Stimulated activated CD8-positive, alpha-beta memory T cell treated with anti-CD3 and anti-CD28 coated beads, Interleukin-15, amount 100 ng/mL, for 48 hours (primary cell): ENCODE measurements at places on chromosomes 5 and 9.

- DNase-seq = no peak
These were observed 24.2 kb downstream of the C9orf50 start for GRCh38 chr9:129596541-129597331.

DNA sequence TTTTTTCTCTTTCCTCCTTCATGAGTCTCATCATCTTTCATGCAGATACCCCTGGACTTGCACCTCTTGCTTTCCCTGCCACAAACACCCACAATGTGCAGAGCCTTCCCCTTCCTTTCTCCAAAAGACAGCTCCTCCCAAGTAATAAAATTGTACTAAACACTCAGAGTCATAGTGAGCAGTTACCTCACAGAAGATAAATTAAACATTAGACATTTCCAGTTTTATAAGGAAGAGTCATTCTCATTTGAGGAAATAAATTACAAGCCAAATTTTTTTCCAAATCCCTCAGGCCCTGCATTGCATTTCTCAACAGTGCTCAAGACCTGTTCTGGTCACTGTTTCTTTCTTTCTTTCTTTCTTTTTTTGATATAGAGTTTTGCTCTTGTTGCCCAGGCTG, 131.5 kb downstream of the ATPSCKMT start:
- no peak for DNase-seq

- DNase-seq = no peak
These were observed 43.5 kb upstream of the MPDZ start for GRCh38 chr9:13322828-13323550.

DNA sequence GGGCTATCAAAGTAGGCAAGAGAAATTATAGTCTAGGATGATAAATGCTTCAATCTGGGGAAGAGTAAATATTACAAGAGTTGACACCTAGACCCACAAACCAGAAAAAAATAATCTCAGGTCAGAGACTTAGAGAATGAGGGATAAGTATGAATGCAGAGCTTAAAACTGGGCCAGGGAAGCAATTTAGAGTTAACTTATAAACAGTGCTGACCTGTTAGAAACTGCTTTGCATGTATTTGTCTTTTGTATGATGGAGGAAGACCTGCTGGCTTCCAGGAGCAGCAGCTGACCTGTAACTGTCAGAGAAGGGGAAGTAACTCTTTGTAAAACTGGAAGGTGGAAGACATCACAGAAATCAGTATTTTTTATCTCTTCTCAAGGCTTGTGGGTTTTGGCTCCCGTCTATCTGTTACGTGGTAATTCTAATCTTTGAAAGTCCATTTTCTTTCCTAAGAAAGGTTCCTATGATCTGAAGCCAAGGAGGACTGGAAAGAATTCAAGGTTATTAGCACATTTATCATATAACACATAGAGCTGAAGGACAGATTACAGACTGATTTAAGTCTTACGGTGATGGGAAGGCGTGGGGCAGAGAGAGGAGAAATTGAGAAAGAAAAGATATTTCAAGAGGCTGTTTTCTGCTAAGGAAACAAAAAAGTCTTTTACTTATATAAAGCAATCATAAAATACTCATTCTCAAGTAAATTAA, 114.7 kb upstream of the ADAMTS19 start:
- DNase-seq = no peak

- no peak for DNase-seq
These were observed 2.8 kb upstream of the IL3 start for GRCh38 chr5:132057498-132058255.

DNA sequence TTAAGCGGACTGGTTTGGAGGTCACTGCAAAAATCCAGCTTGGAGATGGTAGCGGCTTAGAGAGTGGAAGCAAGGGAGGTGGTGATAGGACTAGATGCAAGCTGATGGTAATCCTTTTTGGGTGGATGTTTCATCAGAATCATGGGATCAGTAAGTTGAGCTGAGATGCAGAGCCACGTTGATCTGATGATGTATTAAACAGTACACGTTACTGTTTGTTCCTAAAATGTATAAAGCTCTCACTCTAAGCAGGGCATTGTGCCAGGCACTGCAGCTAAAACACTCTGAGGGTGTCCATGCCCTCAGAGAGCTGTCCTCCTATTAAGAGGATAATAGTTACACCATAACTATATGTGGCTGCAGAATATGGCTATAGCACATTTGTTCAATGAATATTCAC, 93.1 kb downstream of the JAKMIP2 start:
- no peak for DNase-seq

GRCh38 chr9:131981116-131981776, 98.4 kb downstream of the MED27 start:
- no peak for DNase-seq

- DNase-seq = no peak
These were observed 223.3 kb downstream of the MEF2C start for GRCh38 chr5:88659529-88660263.

GRCh38 chr5:107248066-107248695, 422.6 kb downstream of the EFNA5 start:
- peak; percentile 7 for DNase-seq

DNA sequence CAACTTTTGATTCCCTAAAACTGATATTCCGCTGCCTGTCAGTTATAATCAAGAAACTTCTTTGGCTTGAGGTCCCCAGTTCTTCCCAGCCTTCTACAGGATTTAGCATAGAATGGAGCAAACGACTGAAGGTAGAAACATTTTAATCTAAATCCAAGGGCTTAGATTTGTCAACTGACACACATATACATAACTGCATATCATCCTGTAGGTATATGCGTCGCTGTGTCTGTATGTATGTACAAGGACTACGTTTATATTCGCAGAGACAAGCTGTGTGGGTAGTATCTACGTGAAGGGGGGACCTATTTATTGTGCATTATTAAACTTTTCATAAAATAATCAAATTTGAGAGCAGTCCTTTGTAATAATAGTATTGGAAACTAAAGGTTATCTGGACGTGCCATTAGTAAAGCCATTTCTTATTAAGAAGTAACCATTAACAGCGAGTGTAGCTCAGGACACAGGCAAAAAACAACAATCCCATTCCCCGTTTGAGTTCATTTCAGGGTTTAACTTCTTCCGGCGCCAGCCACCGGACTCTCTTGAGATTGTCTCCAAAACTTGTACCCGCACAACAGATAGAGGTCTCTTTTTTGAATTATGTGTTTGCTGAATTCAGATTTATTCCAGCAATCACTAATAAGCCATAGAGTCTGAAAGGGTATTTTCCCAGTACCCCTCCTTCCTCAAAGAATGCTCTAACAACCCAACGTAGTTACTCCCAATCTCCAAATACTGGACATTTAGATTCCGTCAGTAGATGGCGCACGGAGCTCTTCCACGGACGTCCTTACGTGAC, 2.1 kb upstream of the MLLT3 start:
- peak; percentile 10 for DNase-seq

- DNase-seq = no peak
These were observed 114.4 kb downstream of the DROSHA start for GRCh38 chr5:31417512-31417911.

- no peak for DNase-seq
These were observed 8.7 kb upstream of the FBN2 start for GRCh38 chr5:128546658-128547281.

DNA sequence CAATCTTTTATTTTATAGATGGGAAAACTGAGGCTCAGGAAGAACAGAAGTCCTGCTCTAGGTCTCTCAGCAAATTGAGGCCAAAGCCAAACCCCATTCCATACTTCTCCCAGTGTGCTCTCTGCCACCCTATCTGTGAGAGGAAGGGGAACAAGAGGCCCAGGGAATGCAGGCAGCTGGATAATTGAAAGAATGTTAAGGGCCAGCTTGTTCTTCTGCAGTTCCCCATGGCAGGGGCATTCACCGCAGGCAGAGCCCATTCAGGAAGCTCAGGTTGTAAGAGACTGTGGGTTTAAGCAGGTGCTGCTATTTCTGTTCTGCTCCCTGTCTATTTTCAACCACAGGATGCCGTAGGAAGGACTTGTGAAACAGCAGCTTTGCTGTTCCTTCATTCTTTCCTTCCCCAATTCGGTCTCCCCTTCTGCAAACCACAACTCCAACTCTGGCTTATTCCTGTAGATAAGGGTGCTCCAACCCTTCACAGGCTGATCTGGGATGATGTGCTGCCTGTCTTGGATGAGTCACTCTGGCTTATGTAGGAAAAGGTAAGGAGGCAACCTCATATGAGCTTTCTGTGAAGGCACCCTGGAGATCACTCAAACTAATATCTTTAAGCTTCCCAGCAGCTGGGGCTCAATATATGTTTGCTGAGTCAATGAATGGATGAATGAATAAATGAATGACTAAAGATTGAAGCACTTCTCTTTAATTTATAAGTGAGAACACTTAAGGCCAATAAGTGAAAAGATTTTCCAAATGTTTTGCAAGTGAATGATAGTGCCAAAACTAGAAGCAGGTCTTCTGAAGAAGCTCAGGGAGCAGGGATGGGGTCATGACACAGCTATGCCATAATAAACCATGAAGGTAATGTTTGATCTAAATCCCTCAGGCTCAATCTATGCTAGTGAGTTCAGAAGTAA, 377.6 kb downstream of the BRINP1 start:
- DNase-seq = no peak

DNA sequence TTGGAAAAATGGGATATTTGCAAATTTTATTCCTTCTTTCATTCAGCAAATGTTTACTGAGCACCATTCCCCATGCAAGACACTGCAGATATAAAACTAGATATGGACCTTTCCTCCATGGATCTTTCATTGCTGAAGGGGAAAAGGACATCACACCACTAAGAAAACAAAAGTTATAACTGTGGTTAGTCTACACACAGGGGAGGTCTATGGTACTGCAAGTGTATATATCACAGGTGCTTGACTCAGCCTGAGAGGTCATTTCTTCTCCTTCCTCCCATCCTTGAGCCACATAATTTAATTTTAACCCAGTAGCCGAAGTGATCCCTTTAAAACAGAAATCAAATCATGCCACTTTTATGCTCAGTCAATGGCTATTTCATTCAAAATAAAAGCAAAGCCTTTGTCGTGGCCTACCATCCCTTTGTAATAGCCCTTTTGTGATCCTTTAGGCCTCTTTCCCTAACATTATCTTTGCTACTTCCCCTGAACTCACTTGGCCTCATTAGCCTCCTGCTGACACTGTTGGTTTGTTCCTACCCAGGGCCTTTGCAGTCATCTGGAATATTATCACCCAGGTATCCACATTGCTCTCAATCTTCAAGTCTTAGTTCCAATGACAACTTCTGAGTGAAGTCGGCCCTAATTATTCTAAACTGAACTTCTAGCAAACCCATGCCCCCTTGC, 213.2 kb downstream of the GABRB2 start:
- DNase-seq = no peak

DNA sequence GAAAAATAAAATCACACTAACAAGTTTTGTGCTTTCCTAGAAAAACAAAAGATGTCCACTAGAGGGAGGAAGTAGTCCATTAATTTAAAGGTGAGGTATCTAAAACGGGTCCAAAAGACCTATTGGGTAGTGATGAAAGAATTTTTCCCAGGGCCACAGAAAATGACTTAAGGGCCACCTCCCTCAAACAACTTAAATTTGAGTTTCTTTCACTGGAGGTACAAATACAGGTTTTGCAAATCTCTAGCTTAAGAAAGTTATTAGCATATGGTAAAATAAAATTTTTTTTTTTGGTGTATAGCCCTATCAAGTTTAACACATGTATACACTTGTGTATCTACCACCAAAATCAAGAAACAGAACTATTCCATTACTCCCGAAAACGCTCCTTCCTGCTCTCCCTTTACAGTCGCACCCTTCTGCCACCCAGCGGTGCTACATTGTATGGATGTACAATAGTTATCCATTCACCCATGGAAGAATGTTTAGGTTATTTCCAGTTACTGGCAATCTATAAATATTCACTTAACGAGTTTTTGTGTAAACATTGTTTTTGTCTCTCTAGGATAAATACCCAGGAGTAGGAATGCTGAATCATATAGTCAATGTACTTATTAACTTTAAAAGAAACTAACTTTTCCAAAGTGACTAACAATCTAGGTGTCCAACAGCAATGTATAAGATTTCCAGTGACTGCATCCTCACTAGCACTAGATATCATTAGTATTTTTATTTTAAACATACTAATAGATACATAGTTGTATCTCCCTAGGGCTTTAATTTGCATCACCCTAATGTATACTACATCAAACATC, 21.9 kb downstream of the DEPDC1B start:
- DNase-seq = no peak

DNA sequence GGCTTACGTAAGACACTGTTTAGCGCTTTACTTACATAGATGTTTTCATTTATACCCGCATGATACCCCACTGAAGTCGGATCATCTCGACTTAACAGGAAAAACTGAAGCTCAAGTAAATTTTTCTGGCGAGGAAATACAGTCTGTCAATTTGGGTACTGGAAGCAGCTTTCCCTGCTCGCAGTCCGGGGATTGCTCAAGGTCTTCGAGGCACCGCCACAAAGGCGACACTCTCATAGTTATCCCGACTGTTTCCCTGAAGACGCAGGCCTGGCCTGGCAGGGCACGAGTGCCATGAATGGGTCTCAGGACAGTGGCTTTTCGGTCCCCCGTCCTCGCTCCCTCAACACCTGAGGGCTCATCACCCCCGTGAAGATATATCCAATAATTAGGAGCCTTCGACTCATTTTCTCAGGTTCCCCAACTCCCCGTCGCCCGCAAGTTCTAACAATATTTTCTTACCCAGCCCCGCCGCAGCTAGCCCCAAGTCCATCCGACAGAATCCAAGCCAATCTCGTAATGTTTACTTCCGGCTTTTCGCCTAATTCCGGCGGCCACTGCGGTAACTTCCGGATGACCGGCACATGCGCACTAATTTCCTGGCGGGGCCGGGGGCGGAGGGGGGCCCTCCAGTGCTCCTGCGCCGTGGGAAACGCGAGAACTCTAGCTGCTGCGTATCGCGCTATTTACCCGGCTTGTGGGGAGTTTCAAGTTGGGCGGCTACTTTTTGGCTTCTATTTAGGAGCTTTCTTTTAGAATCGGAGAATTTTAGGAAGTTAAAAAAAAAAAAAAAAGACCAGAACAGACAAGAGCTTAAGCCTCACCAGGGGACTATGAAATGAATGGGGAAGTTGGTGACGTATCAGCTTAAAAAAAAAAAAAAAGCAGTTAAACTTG, at the start of gene SLU7:
Gene SLU7 (minus strand): TSS at position 521 of the 897 bp plus-strand sequence. CDS start 3,787 bp downstream, outside the sequence.
- peak; percentile 89 for DNase-seq

- DNase-seq = no peak
These were observed 19.2 kb upstream of the ANKRD18A start for GRCh38 chr9:38639577-38639940.

- no peak for DNase-seq
These were observed 14.0 kb downstream of the NR5A1 start for GRCh38 chr9:124493218-124493617.

GRCh38 chr9:4141296-4141695, 158.6 kb downstream of the GLIS3 start:
- DNase-seq = no peak

DNA sequence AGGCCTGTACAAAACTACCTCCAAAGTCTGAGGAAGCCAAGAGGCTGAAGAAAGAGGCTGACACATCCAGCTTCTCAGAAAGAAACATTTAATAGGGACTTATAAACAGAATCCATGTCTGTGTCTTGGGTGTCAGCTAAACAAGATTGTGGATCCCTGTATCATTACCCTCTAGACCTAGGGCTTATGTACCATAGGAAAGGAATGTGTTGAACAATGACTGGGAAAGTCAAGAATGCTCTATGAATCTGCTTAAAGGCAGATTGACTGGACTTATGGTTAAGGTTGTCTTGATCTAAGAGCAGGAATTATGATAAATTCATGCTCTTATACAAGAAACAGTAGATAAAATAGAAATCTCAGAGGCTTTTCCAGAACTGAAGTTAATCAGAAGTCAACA, 335.7 kb upstream of the RPS23 start:
- no peak for DNase-seq

- DNase-seq = no peak
These were observed 32.9 kb downstream of the FAM163B start for GRCh38 chr9:133576031-133576874.
